ENCODE measurements at places on chromosomes 6 and 20.

DNA sequence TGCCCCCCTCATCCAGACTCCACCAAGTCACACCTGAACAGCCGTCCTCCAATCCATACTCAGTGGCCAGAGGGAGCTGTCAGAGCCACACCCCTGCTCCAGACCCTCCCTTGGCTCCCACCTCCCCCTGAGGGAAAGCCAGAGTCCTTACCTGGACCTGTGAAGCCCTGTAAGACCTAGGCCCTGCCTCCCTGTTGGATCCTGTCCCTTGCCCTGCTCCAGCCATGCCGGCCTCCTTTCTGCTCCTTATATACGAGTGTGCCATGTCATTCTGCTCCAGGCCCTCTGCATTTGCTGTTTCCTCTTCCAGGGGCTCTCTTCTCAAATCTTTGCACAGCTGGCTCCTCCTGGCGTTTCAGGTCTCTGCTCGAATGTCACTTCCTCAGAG lies 100.3 kb upstream of the MYL9 start:
- no peak for DNase-seq

- no peak for DNase-seq
Measured at GRCh38 chr6:88135578-88136114, 30.5 kb downstream of the CNR1 start.

- DNase-seq: no peak
Measured at GRCh38 chr6:156598071-156598854, 178.9 kb upstream of the ARID1B start.

DNA sequence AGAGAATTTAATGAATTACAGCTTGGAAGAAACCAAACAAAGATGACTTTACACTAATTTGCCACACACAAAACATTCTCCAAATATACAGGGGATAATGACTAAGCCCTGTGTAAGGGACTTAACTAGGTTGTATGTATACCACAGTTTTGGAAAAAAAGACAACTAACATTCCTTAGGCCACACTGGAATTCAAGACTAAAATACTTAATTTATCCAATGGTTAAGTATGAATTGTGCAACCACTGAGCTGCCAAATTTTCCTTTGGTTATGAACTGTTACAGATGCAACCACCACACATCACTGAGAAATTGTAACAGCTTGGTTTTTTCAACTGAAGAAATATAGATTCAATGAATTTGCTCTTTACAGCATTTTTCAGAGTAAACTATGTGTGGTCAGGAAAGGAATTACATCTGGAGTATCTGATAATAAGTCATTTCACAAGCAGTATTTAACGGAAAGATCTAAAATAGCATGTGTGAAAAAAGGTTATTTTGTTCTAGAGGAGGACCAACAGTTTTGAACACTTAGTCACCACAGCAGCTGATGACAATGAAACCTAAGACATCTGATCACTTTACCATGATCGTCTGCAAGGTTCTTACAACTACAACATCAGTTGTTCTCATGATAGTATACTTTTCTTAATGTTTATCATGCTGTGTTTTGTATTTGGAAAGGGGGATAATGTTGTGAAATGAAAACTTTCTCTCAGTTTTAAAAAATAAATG lies 318.8 kb downstream of the BCKDHB start:
- no peak for DNase-seq

DNA sequence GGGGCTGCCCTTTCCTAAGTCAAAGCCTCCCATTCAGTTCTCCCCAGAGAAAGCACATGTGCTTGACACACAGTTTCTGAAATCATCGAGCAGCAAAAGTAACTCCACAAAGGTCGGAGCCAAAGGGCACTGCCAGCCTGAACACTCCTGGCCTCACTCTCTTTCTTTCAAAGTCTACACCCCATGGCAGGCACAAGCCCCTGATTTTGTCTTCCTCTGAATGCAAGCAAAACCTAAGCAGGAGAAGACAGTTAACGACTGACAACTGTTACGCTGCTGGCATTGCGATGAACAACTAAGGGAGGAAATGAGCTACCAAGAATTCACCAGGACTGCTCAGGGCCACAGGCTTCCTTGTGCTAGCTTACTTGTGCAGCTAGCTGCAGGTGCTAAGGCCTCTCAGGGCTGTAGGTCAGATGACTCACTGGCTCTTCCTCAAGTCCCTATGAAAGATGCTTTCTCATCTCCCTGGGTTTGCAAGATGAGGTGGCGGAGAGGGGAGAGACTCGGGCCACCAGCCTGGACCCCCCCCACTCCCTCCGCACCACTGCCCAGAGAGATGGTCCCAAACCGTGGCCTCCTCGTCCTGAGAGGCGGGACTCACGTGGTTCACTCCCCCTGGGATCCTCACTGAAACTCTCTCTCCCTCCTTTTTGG lies 208.2 kb downstream of the DLL1 start:
- no peak for DNase-seq
